B cell (primary cell): ENCODE measurements at places on chromosomes 3 and 15. TPM values are rescaled to one million over a fixed set of nuclear protein-coding genes. Genes with fewer than 3 reads are reported as not detected.

Gene RBP2
- polyA plus RNA-seq: not detected in 2 replicates

Gene C3orf80
- polyA plus RNA-seq: 0.04 TPM in 1 of 2 replicates, not detected in the other

Gene C3orf20
- 0.12 TPM in 1 of 2 replicates, not detected in the other for polyA plus RNA-seq

Gene HTR3D
- polyA plus RNA-seq: not detected in 2 replicates

DNA sequence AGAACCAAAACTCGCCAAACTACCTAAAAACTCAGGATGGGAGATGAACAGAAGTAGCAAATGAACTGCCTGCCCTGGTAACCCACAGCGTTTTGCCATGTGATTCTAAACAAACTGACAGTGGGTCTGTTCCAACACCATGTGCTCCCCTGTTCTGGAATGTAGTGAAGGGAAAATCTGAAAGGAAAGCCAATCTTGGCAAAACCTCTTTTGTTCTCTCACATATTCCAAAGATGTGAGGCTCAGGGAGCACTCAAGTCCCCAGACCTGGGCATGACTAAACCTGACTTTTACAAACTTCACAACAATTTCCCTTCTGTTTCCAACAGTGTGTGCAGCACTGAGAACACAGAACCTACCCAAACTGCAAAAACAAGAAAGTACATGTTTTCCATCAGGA lies 116.1 kb downstream of the IMPG2 start:
- no peaks in the 10 kb centered on the region for H3K4me1 ChIP-seq
- no peaks in the 10 kb centered on the region for H3K36me3 ChIP-seq
- peaks cover 4% of the 10 kb centered on the region for H3K27me3 ChIP-seq

DNA sequence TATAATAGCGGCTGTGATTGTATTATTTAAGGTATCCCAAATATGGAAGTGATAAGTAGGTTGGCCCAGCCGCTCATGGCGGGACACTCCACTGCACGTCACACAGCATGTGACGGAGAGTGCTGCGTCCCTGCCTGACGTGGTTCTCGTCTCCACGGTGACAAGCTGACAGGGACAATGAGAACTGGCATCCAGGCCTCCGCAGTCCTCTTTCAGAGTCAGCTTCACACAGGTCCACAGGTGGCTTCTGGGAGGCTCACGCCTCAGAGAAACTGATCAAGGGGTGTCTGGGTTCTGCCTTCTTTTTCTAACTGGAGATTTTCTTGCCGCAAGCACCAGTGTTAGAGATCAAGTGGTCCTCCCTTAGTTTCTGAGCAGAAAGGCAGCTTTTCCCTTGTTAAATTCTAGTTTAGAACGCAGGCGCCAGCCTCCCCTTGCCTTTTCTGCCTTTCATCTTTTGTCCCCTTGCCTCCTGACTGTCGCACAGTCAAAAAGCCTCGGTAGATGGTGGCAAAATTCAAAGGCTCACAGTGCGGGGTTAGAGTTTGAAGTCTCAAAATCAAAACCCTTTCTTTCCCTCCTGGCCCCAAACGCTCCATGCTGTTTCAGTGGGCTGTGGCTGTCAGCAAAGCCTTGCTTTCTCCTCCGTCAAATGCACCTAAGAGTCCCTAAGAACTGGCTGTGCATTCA lies 120.9 kb downstream of the ATP10A start:
- no peak for DNase-seq
- no peaks in the 10 kb centered on the region for H3K27me3 ChIP-seq
- H3K27ac ChIP-seq: no peak overlapping the region

- H3K4me3 ChIP-seq: no peak overlapping the region
- H3K27ac ChIP-seq: no peak overlapping the region
- H3K27me3 ChIP-seq: no peaks in the 10 kb centered on the region
- H3K36me3 ChIP-seq: no peaks in the 10 kb centered on the region
- H3K4me1 ChIP-seq: peaks cover 26% of the 10 kb centered on the region
- no peak for DNase-seq
Measured at GRCh38 chr15:99427210-99427609, 138.6 kb upstream of the MEF2A start.

DNA sequence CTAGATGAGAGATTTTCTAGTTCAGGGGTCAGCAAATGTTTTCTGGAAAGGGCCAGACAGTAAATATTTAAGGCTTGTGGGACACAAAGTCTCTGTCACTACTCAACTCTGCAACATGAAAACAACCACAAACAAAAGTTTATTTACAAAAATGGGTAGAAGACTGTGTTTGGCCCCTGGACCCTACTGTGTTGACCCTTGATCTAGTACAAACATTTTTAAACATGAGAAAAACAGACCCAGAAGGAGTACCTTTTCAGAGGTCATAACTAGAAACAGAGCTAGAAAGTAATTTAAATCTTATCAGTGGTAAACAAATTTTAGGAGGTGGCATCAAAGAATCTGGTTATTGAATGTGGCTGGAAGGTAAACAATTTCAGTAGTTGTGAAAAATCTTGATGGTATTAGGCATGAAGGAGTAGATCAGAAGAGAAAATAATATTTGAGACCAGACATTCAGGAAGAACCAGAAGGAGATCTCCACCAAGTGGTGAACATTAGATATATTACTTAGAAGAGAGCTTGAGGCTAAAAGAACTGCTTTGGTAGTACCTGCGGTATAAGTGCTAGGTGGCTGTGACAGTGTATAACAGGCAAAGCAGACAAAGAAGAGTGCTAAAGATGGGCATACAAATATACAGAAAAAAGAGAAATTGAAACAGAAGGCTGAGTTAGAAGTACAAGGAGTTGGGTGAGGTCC lies 101.7 kb downstream of the NR1I2 start:
- DNase-seq: no peak
- peaks cover 10% of the 10 kb centered on the region for H3K36me3 ChIP-seq
- H3K4me3 ChIP-seq: no peak overlapping the region
- H3K4me1 ChIP-seq: no peaks in the 10 kb centered on the region

DNA sequence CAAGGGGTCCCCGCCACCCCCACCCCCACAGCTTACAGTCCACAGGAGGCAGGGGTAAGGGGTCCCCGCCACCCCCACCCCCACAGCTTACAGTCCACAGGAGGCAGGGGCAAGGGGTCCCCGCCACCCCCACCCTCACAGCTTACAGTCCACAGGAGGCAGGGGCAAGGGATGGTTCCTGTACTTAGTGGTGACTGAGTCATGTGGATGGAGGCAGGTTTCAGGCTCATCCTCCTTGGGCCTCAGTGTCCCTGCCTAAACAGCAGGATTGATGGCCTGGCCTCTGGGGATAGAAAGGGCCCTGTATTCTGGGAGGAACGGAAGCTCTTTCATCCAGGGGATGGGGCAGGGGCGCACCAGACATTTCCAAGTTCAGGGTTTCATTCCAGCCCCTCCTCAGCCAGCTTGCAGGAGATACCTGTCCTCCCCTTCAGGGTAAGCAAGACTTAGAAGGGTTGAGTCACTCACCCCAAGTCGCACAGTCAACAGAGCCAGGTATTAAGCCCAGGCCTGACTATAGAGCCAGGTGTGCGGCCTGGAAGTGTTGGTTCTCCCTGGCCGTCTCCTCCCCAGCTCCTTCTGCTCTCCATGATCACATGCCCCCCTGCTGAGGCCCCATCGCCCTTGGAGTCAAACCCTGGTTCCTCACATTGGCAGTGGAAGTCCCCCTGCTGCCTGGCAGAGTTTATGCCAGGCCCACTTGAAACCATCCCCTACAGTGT lies 12.5 kb downstream of the CSK start:
- no peaks in the 10 kb centered on the region for H3K36me3 ChIP-seq
- H3K4me1 ChIP-seq: peaks cover 95% of the 10 kb centered on the region
- H3K4me3 ChIP-seq: no peak overlapping the region
- H3K27me3 ChIP-seq: no peaks in the 10 kb centered on the region
- no peak for DNase-seq
- H3K27ac ChIP-seq: peak overlapping the region; percentile 93

GRCh38 chr3:98800401-98800800 lies 37.3 kb downstream of the ST3GAL6 start:
- H3K4me3 ChIP-seq: no peak overlapping the region
- H3K4me1 ChIP-seq: no peaks in the 10 kb centered on the region

DNA sequence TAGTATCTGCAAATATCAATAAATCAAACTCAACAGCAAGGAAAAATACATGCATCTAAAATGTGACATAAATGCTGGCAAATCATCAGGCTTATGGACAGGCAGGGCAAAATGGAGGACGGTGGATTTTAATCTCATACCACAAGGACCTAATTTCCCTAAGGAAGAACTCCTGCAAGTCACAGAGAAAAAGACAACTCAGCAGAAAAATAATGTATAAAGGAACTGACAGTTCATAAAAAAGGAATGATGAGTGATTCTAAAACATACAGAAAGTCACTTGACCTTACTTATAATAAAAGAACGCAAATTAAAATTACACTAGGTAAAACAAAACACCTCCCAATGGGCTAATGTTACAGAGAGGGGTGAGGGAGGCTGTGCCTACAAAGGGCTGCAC lies 17.2 kb downstream of the TUBGCP5 start:
- DNase-seq: no peak
- H3K4me1 ChIP-seq: no peaks in the 10 kb centered on the region
- H3K27ac ChIP-seq: no peak overlapping the region
- H3K36me3 ChIP-seq: peaks cover 70% of the 10 kb centered on the region
- no peaks in the 10 kb centered on the region for H3K27me3 ChIP-seq

DNA sequence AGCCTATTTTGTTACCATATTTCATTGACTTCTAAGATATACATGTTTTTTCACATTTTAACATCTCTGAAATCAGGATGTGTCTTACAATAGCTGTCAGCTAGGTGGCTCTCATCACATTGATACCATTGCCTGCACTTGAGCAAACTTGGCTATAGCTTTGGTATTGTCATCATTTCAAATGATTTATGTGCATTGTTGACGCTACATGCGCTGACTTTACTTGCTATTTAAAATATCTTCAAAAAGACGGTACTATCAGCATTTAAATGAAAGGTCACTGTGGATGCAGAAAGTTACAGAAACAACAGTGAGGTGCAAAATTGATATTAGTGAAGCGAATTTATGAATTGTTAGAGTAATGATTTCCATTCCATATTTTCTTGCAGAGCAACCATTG lies 54.0 kb upstream of the ABHD2 start:
- H3K4me3 ChIP-seq: no peak overlapping the region
- H3K27me3 ChIP-seq: no peaks in the 10 kb centered on the region
- no peaks in the 10 kb centered on the region for H3K4me1 ChIP-seq
- H3K27ac ChIP-seq: no peak overlapping the region
- no peak for DNase-seq

DNA sequence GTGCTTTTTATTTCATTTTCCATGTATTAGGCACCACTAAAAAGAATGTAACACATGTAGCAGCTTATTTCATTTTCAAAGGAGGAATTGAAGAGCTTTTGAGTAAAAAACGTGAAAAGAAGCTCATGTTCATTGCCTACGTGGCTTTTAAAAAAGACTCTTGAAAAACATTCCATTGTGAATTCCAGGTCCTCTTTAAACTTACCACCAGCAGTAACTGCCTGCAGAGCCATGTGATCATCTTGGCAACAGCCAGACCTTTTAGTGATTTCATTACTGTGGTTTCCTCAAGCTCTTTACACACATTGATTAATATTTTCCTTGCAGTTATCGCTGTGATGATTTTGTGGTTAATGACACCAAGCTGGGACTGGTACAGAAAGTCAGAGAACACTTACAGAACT lies 43.8 kb upstream of the FBXL22 start:
- no peak overlapping the region for H3K4me3 ChIP-seq
- H3K4me1 ChIP-seq: no peaks in the 10 kb centered on the region
- H3K27me3 ChIP-seq: no peaks in the 10 kb centered on the region
- no peak overlapping the region for H3K27ac ChIP-seq

GRCh38 chr3:84906065-84906464 lies 52.7 kb upstream of the CADM2 start:
- no peaks in the 10 kb centered on the region for H3K36me3 ChIP-seq
- H3K27me3 ChIP-seq: no peaks in the 10 kb centered on the region
- no peak overlapping the region for H3K27ac ChIP-seq

GRCh38 chr3:167783781-167784180 lies 48.3 kb downstream of the SERPINI1 start:
- no peak overlapping the region for H3K27ac ChIP-seq
- no peaks in the 10 kb centered on the region for H3K27me3 ChIP-seq
- H3K36me3 ChIP-seq: no peaks in the 10 kb centered on the region
- no peak overlapping the region for H3K4me3 ChIP-seq
- DNase-seq: no peak
- H3K4me1 ChIP-seq: no peaks in the 10 kb centered on the region

DNA sequence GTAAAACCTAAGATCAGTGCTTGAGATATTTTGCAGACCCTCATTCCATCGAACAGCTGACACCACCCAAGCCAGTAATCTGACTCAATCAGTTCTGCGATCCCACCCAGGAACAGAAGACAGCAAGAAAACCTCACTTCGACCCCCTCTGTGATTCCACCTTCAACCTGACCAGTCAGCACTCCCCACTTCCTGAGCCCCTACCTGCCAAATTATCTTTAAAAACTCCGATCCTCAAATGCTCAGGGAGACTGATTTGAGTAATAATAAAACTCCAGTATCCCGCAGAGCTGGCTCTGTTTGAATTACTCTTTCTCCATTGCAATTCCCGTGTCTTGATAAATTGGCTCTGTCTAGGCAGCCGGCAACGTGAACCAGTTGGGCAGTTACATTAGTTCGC lies 25.7 kb upstream of the CLDN16 start:
- DNase-seq: no peak
- no peak overlapping the region for H3K27ac ChIP-seq
- no peaks in the 10 kb centered on the region for H3K27me3 ChIP-seq
- H3K4me3 ChIP-seq: no peak overlapping the region
- no peaks in the 10 kb centered on the region for H3K4me1 ChIP-seq

DNA sequence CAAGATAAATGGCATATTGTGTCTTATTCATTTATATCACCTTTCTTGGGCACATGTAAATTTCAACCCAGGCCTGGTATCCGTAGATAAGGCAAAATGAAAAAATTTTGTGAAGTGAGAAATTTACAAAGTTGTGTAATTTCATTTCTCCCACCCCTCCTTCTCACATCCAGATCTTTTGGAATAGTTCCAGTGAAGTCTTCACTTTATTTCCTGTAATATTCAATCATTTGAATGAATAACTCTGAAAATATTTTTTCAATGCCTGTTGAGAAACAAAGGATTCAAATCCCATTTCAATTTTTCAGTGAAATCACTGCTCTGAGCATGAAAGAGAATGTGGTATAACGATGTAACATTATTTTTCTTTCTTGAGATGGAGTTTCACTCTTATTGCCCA lies 53.4 kb downstream of the BTLA start:
- DNase-seq: no peak
- H3K36me3 ChIP-seq: peaks cover 1% of the 10 kb centered on the region
- H3K4me3 ChIP-seq: no peak overlapping the region
- peaks cover 15% of the 10 kb centered on the region for H3K4me1 ChIP-seq
- H3K27ac ChIP-seq: no peak overlapping the region
- H3K27me3 ChIP-seq: no peaks in the 10 kb centered on the region
